Activated CD8-positive, alpha-beta T cell treated with anti-CD3 and anti-CD28 coated beads for 36 hours (primary cell): ENCODE measurements at places on chromosomes 3 and 15. TPM values are rescaled to one million over a fixed set of nuclear protein-coding genes. Genes with fewer than 3 reads are reported as not detected.

DNA sequence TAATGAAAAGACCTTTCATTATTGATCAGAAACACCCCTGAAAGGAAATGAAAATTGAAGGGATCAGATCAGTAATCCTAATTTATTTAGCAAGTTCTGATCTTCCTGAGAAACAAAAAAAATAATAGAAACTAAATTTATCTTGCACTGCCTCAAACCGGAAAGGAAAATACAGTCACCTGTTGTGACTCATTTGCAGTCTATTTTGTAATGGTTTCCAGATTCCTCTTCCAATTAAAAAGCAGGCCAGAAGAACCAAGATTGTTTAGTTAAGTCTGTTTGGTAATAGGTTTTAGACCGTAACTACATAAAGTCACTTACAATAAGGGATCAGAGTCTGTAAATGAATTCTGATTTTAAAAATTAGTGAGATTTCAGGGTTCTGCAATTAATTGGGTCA lies 49.7 kb upstream of the ATOSA start:
- DNase-seq: no peak

DNA sequence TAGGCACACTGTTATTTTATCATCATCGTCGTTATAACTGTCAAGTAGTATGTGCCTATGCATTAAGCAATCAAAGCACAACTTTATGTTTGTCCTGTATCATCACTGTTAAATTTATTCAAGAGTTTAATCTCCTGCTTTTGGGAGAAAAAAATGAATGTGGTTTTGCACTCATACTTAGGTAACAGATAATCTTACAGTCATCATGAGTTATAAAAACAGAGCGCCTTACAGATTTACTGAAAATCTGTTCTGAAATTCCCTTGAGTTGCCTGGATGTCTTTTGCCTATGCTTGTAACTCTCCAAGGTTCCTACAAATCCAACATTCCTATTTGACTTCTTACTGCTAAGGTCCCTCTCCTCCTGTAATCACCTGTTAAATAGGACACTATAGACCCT lies 307.3 kb downstream of the ZIC4 start:
- DNase-seq: no peak

DIPK2A gene
- 18.0 TPM for total RNA-seq

P2RY13 gene
- total RNA-seq: not detected

PP2D1 gene
- not detected for total RNA-seq

ITIH1 gene
- not detected for total RNA-seq

DNA sequence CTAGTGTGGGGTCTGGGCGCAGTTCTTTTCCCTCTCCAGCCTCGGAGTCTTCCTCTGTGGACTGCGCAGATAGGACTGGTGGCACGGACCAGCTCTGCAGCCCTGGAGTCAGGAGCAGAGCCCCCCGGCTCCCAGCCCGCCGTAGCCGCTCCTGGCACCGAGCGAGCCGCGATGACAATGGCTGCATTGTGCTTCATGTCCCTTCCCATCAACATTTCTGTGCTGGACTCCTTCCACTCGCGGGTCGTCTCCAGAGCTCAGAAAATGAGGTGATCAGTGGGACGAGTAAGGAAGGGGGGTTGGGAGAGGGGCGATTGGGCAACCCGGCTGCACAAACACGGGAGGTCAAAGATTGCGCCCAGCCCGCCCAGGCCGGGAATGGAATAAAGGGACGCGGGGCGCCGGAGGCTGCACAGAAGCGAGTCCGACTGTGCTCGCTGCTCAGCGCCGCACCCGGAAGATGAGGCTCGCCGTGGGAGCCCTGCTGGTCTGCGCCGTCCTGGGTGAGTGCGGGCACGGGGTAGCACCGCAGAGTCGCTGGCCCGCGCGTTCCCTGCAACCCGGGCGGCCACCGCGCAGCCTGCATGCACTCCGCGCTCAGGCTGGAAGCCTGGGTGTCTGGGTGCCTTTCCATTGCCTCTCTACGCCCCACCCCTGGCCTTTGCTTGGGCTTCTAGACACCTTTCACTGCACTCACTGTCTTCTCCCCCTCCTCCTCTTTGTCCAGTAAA lies at the start of gene TF:
TF (plus strand) TSS at position 413 of the 731 bp plus-strand sequence; CDS start at position 461, 48 bp downstream.
- no peak for DNase-seq

DNA sequence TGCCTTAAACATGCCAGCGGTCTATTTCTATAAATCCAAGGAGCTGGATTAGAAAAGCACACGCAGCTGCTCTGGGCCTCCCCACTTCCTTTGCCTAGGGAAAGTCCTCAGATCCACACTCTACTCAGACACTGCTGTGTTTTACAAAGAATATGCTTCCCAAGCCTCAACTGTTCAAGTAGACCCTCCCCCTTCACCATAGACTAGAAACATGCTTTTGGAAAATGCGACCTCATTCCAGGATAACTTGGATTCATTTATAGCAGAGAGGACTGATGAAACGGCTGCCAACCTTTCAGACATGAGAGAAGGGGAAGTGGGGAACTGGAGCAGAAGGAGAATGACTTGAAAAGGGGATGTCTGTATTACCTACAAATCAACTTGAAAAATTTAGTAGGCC lies 64.0 kb downstream of the P3H2 start:
- no peak for DNase-seq

- no peak for DNase-seq
These were observed 65.7 kb upstream of the FRMD4B start for GRCh38 chr3:69451594-69451993.

TNFAIP8L3 gene
- not detected for total RNA-seq
